Liver (tissue), 10 donors: ENCODE measurements at places on chromosomes 7 and 10. TPM values are rescaled to one million over a fixed set of nuclear protein-coding genes. Genes with fewer than 3 reads are reported as not detected.

- no peak for DNase-seq
Measured at GRCh38 chr10:132543916-132544743, 6.5 kb downstream of the INPP5A start.

DNA sequence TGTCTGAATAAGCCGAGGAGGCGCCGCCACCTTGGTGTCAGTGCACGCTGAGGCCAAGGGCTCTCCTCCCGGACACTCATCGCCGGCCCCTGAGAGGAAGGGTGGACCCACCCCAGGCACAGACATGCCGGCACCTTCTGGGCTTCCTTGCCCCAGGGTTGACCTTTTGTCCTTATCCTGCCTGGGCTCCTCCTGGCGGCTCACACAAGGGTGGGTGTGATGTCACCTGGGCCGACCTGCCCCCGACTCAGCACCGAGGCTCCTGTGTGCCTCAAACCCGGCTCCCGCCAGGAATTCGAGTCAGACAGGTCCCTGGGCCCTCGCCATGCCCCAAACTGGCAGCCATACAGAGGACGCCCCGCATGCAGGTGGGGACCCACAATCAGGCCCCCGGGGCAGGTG lies 17.7 kb upstream of the CFAP46 start:
- DNase-seq: no peak

GRCh38 chr10:100670828-100671479 lies 74.4 kb upstream of the PAX2 start:
- peak; percentile 56 for DNase-seq

DNA sequence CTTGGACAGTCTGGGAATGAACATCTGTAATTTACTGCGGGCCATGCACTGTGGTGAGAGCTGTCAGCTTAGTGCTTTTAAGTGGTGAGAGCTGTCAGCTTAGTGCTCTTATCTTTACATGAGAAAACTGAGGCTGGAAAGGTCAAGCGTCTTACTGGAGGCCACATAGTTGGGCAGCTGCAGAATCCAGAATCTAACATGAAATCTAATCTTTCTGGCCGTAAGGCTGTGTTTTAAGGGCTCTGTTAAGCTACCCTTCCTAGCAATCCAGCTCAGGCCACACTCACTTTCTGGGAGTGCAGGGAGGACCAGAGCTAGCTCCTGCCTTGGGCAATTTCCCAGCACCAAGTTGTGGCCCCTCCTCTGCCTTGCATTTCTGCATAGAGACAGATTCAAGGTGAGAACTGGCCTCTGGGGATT lies 70.2 kb downstream of the SORCS3 start:
- DNase-seq: no peak

DNA sequence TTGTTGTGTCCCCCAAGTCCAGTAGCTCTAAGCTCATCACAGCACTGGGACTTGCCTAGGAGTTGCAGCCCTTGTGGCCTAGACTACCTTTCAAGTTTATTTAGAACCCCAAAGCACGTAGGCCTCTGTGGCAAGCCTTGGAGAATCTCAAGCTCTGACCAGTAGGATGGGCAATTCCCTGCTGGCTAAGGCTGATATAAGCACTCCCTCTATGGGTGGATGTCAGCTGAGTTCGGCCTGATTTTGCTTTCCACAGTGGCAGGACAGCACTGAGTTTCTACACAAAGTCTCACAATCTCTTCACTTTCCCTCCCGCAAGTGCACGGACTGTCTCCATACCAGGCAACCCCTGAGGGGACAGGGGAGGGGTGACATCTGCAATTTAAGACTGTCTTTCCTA lies 886.4 kb upstream of the LRRN3 start:
- DNase-seq: no peak

GRCh38 chr10:8738987-8739386 lies 684.5 kb downstream of the GATA3 start:
- no peak for DNase-seq

DNA sequence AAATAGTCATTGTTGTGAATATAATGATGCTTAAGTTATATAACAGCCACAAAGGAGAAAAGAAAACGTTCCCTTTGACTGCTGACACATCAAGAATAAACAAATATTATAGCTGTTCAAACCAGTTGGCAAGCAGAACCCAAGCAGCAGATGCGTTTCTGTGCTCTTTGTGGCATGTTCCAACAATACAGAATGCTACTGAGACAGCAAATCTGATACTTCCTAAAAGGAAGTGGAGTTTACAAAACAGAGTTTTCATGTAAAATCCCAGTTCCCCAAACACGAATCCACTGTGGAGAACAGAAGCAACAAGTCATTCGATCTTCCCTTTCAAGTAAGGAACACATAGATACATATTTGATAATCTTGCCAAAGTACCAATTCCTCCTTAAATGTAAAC lies 170.9 kb upstream of the ASAH2 start:
- DNase-seq: no peak

GRCh38 chr7:158517072-158517471 lies 70.6 kb downstream of the PTPRN2 start:
- no peak for DNase-seq

- DNase-seq: no peak
Measured at GRCh38 chr10:36256948-36257356, 614.9 kb upstream of the FZD8 start.

SPRN gene
- total RNA-seq: not detected

RTKN2 gene
- 0.93 TPM for total RNA-seq

ACSL5 gene
- 201 TPM for total RNA-seq

PLXNA4 gene
- 0.61 TPM for total RNA-seq
